Cerebellar nuclear complex (tissue), 1 donor: ENCODE measurements at places on chromosomes 4 and X.

GRCh38 chr4:78362310-78362709 is 189.3 kb upstream of the ANXA3 start:
- no peak for DNase-seq

GRCh38 chrX:45689971-45690370 is 489.3 kb upstream of the DIPK2B start:
- no peak for DNase-seq

DNA sequence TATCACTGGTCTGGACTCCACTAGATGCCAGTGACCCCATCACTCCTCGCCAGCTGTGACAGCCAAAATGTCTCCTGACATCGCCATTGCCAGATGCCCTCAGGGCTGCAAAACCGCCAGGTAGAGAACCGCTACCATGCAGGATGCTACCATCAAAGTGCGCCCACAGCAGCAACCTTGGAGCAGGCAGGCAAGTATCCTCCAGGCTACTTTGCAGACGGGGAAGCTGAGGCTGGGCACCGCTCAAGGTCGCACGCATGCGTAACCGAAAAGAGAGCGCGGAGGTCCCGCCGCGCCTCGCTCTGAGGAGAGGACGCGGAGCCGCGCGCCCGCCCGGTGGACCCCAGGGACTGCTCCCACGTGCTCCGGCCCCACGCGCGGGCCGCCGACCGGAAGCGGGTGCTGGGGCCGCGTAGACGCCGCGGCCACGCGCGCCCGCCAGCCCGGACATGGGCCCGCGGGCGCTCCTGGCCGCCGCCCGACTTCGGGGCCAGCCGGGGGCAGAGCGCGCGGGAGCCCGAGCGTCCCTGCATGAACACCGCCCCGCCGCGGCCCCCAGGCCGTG is at the start of gene STS:
TSS of gene STS (plus strand) at position 300 of the 565 bp plus-strand sequence. CDS start 105,488 bp downstream, outside the sequence.
- DNase-seq, result no peak

- DNase-seq, result no peak
Measured at GRCh38 chrX:109797311-109797975, 64.4 kb upstream of the ACSL4 start.

DNA sequence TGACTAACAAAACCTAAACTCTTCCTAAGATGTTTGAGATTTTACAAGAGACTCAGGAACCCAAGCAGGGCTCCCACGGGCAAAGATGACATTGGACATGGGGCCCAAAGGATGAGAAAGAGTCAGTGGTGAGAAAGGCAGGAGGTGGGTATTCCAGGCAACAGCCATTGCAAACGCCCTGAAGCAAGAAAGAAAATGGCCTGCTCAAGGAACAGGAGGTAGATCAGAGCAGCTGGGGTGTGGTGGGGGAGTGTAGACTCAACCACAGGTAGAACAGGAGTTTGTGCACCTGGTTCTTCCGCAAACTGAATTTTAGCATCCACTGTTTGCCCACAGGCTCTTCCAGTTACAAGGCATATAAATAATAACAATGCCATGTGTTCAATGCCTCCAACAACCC is 3.3 kb downstream of the PPP2R2C start:
- no peak for DNase-seq

- DNase-seq, result no peak
Measured at GRCh38 chrX:11944501-11944900, 186.5 kb downstream of the MSL3 start.

- no peak for DNase-seq
Measured at GRCh38 chrX:102711872-102712215, 404 bp upstream of the GPRASP2 start.

DNA sequence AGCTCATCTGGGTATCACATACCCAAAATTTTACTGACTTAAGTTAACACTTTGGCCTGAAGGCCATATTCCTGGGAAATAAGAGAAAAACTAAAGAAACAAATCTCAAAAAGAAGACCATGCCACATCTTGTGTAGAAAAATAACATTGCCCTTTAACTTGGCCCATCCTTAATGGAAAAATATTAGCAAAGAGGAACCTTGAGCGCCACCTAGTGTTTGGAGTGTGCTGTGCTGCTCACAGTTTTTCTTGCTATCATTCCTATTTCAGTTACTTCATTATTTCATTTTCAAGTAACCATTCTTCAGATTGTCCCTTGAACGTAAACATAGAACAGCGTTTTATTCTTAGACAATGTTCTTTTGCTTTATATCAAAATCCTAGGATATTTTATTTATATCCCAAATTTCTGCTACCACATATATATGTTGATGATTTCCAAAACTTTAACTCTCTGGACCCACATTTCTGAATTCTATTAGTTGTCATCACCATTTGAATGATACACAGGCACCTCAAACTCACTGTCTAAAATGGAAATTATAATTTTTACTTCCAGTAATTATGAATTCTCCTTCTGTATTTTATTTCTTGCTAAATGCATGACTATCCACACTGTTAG is 999.0 kb upstream of the ADGRL3 start:
- DNase-seq, result no peak

GRCh38 chrX:19739683-19740082 is 147.7 kb downstream of the SH3KBP1 start:
- DNase-seq, result no peak

- DNase-seq, result no peak
Measured at GRCh38 chrX:139224953-139225665, 305.4 kb upstream of the F9 start.

DNA sequence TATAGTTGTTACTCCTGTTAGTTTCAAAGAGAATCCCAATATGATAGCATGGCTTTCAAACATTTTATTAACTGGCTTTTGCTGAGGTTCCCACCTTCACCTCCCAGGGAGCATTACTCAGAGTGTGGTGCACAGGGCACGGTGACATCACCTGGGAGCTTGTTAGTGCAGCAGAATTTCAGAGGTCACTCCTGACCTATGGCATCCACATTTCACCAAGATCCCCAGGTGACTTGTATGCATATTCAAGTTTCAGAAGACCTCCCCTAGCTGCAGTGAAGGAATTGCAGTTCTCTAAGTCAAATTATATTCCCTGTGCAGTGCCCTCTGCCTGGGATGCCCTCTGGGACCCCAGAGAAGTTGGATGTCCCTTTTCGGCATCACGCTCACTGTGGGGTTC is 29.7 kb upstream of the LNX1 start:
- no peak for DNase-seq

DNA sequence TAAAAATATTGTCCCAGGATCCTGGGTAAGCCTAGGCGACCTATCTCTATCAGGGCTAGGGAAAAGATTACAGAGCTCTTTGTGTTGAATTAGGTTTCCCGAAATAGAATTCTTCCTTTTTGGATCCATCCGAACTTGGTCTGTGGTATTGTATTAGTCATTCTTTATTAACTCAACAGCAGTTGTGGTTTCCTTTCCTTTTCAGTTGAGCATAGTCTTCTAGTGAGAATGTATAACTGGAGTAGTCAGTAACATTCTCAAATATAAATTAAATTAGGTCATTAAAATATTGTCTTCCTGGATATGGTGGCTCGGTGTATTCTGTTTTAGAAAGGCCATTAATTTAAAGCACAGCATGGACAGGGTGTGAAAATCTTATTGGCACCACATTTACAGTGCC is 520.4 kb downstream of the NLGN4X start:
- DNase-seq, result no peak

GRCh38 chr4:176313596-176314336 is 6.0 kb upstream of the SPCS3 start:
- DNase-seq, result no peak

DNA sequence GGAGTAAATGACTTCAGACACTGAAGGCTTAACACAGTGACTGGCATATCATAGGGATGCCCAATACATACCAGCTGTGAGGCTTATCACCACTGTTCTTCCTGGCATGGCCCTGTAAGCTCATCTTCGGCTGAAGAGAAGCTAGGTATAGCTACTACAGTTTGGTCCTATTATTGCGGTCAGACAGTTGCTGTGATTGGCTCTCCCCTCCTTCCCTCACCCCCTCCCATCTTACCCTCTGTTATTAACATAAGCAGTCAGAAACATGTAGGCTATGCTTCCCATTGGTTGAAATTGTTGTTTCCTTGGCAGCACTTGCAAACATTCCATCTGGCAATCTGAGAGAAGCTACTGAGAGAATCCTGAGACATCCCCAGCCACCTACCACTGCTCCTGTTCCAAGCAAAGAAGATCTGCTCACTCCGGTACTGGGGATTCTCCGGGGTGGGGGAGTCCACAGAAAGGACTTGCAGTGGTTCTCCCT is at the start of gene AKAP14:
TSS of gene AKAP14 (plus strand) at position 51 of the 484 bp plus-strand sequence. CDS start 7,331 bp downstream, outside the sequence.
- no peak for DNase-seq

GRCh38 chr4:102959496-102959895 is 60.0 kb downstream of the SLC9B1 start:
- no peak for DNase-seq

DNA sequence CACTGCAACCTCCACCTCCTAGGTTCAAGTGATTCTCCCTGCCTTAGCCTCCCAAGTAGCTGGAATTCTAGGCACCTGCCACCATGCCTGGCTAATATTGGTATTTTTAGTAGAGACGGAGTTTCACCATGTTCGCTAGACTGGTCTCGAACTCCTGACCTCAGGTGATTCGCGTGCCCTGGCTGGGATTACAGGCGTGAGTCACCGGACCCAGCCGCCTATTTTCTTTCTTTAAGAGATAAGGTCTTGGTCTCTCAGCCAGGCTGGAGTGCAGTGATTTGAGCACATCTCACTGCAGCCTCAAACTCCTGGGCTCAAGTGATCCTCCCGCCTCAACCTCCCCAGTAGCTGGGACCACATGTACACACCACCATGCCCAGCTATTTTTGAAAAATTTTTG is 166.5 kb downstream of the DHRSX start:
- DNase-seq, result no peak

DNA sequence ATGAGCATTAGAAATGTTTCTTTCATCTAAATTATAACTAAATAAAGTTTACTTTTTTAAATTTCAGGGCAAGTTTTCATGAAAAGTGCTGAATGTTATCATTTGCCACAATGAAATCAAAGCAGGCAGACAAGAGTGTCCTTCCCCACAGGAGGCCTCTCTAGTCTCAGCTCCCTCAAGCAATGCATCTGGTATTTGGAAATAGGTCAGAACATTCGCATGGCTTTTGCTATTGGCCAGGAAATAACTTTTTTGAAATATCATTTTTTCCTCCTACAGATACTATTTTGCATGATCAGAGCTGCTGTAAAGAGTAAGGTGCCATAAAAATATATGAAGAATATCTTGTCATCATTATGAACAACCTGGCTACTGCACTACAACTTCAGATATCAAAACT is 41.1 kb downstream of the MAD2L1 start:
- DNase-seq, result no peak

DNA sequence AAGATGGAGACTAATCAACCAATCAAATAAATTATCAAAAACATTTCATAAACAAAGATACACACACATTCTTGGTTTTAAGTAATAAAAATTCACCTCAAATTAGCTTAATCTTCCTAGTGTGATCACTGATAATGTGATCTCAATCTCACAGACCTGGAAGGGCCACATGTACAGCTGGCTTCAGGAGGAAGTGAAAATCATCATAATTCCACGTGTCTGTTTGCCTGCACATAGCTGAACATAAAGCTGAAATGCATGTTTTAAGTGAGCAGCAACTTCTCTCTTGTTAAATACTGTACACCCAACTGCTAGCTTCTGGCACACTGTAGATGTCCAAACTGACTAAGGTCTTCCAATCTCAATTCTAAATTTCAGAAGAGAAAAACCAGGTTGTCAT is 53.8 kb downstream of the ARHGAP6 start:
- no peak for DNase-seq

DNA sequence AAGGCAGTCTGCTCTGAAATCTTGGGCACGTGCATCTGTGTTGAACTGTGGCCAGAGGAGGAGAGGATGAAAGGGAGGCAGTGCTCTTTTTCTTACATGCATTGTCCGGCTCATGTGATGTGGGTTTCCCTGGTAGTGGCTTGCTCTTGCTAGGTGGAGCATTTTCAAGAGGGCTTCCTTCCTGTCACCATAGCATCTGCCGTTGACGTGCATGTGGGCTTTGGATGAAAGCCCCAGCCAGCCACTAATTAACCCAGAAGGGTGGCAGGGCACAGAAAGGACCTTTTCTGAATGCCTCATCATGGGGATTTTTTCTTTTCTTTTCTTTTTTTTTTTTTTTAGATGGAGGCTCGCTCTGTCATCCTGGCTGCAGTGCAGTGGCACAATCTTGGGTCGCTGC is 121.3 kb downstream of the GPR143 start:
- no peak for DNase-seq

GRCh38 chr4:1300466-1301455 is 11.1 kb downstream of the MAEA start:
- DNase-seq, result no peak
